ENCODE measurements at places on chromosomes 5 and 9.

DNA sequence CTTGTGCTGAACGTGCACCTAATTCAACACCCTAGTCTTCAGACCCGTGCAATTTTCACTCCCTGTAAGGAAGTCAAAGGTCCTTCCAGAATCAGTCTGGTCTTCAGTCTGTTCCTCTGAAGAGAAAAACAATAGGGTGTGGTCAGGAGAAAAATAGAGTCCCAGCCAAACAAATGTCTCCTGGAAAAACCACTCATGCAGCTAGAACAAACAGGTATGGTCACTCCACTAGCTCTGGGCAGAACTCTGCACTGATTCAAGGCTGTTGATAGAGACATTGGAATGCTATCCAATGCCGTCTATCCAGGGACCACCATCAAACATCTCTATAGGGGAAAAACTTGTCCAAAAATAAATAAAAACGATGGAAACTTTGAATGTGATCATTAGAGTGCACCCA, 81.8 kb upstream of the MAP3K1 start:
- DNase-seq: no peak

GRCh38 chr9:34417734-34418133, 40.6 kb downstream of the FAM219A start:
- no peak for DNase-seq

GRCh38 chr9:36969216-36969771, 64.8 kb downstream of the PAX5 start:
- DNase-seq: no peak

GRCh38 chr9:27227192-27227591, 69.8 kb downstream of the EQTN start:
- DNase-seq: no peak

DNA sequence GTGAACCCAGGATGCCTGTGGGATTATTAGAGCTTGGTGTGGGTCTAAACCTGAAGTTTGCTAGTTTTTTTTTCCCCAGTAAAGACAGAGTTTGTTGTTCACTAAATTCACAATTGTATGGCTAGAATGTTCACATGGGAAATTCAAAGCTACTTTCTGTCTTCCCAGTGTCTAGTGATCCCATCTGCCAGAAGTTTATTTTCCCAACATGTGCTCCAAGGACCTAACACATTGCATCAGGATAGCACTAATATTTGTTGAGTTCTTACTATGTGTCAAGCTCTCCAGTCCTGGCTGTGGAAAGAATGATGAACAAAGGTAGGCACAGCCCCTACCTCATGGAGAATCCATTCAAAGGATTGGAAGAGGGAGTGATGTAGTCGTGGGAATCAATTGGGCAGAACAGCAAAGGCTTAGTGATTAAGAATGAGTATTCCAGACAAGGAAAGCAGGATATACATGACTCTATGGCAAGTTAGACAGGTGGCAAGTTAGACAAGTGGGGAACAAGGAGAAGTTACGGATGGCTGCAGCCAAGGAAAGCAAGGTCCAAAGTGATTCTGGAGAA, 521.5 kb upstream of the WWC1 start:
- no peak for DNase-seq

- no peak for DNase-seq
Measured at GRCh38 chr5:67025457-67025856, 171.1 kb downstream of the CD180 start.

- no peak for DNase-seq
Measured at GRCh38 chr5:141785135-141785534, 93.1 kb downstream of the PCDH1 start.

DNA sequence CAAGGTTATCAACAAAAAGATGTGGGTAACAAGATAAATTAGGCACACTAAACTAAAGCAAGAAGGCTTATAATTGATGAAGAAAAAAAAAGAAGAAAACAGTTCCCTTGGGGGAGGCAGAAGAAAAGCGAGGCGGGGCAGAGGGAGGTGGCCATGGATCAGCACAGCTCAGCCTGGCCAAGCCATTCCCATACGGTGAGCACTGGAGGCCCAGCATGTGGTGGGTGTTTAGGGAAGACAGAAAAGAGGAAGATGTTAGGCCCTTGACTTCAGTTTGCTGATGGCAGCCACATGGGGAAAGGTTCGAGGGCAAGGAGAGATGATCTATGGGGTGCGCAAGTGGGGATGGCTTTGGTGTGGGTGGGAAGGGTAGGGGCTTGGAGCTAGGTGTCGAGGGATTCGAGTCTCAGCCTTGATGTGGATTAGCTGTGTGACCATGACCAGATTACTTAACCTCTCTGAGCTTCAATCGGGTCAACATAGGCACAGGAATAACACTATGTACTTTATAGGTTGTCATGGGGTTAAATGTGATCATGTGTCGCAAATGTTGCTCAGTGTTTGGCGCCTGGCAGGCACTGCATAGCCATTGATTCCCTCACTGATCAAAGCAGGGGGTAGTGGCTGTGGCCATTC, 10.3 kb upstream of the STC2 start:
- DNase-seq: no peak

GRCh38 chr5:15191012-15191411, 309.0 kb upstream of the FBXL7 start:
- no peak for DNase-seq

- no peak for DNase-seq
Measured at GRCh38 chr9:127277099-127277498, 12.5 kb downstream of the GARNL3 start.
